ENCODE measurements at places on chromosomes 11 and 22.

DNA sequence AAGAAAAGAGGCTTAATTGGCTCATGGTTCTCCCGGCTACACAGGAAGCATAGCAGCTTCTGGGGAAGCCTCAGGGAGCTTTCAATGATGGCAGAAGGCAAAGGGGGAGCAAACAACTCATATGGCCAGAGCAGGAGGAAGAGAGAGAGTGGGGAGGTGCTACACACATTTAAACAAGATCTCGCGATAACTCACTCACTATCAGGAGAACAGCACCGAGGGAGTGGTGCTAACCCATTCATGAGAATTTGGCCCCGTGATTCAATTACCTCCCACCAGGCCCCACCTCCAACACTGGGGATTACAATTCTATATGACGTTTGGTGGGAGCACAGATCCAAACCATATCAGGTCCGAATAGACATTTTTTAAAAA, 41.7 kb upstream of the APLNR start:
- DNase-seq, result no peak

DNA sequence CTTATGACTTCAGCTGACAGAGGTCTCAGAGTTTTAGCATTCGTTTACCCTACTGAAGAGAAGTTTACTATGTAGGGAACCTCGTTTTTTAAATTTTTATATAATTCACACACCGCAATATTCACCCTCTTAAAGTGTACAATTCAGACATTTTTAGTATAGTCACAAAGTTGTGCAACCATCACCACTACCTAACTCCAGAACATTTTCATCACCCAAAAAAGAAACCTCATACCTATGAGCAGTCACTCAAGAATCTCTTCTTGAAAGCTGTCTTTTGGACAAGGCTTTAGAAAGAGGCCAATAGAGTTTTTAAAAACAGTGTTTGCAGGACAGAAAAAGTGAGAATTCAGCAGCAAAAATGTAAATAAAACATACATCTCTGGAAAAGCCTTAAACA, 39.5 kb upstream of the CLNS1A start:
- no peak for DNase-seq

DNA sequence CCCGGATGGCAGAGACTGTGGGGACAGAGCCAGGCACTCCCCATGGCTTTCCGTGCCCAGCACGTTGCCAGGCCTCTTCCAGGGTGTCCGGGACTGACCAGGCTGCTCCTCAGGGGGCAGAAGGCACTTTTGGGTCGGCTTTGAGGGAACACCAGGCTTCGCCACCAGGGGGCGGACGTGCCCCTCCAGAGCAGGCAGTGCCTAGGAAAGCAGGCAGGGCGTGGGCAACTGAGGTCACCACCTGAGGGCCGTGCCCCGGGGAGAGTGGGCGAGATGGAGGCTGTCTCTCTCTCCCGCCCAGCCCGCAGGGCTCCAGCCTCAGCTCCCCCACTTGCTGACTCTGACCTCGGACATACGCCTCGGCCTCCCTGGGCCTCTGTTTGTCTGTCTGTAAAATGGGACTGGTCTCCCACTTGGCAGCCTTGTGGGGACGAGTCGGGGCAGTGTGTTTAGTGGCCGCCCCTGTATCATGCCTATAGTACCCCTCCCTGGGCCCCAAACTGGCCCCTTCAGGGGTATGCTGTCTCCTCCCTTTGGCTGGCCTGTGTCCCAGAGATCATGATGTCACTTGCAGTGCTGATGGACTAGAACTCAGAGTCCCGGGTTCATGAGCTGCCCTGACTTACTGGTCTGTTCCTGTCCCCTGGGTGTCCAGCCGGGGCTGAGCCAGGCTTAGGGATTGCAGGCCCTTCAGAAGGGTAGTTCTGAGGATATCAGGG, 4.4 kb upstream of the PRR5 start:
- peak; percentile 63 for DNase-seq

DNA sequence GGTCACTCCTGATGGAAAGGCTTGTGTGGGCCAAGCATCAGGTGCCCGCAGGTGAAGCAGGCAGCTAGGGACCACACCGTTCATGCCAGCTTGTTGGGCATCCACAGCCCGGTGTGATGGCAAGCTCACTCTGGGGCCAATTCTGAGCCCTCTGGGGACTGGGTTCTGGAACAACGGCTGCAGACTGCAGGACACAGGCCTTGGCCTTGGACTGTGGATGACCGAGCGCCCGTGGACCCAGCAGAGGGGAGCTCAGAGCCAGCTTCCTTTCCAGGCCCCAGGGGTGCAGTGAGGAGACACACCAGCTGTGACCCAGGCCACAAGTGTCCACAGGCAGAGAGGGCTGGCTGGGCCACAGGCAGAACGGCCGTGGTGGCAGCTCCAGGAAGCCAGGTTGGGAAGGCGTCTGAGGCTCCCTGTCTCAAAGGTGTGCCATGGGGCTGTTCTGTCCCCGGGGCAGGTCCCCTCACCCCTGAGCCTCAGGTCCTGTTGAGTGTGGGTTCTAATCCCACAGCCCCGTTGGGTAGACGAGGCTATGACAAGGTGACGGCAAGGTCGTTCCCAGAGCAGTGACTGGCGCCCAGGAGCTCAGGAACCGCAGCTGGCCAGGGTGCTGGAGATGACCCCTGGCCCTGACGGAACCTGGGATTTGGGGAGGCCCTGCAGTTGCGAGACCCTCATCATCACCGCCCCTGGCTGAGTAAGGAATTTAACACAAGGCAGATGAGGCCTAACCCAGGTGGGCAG, 1079.4 kb downstream of the BRD1 start:
- peak; percentile 29 for DNase-seq

GRCh38 chr11:122954455-122954854, 27.2 kb downstream of the BSX start:
- DNase-seq, result no peak

DNA sequence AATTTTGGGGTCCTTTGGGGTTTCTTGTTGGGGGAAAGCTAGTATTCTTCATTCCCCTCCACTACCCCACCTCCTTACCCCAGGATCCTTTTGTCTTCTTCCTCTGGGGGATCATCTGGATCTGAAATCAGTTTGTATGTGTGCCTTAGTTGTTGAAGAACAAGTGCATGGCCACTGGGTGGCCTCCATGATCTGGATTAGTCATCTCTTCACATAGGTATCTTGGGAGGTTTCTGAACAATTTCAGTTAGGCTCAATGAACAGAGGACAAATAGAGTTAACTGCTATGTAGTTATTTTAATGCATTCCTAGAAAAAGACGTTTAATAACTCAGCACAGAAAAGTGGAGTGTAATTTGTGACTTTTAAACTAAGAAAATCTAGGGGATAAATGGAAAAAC, 7.1 kb upstream of the VWA5A start:
- no peak for DNase-seq

GRCh38 chr11:10609636-10610035, 41.2 kb upstream of the LYVE1 start:
- no peak for DNase-seq

GRCh38 chr22:31102441-31103081, 4.8 kb downstream of the SELENOM start:
- no peak for DNase-seq

All from dorsolateral prefrontal cortex (tissue), 122 donors.